AG09319 (cell line): ENCODE measurements at places on chromosomes 16 and 17.

- DNase-seq: no peak
These were observed 30.5 kb upstream of the PLCG2 start for GRCh38 chr16:81748476-81749198.

DNA sequence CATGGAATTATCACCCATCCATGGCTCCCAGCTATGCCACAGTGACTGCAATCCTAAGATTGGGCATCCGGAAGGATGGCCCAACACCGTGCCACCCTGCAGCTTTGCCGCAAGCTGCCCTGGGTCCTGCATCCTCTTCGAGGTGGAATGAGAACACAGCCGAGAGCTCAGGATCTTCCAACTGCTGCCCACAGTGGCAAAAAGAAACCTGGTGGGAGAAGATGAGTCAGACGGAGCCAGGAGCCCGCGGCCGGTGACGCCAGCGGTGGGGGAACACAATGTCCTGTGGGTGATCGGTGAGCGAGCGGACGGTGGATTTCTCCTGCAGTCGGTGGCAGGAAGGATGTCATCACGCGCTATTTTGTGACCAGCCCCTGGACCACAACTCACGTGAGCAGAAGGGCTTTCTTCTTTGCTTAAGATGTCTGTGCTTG, 20.1 kb downstream of the CD7 start:
- DNase-seq: no peak

DNA sequence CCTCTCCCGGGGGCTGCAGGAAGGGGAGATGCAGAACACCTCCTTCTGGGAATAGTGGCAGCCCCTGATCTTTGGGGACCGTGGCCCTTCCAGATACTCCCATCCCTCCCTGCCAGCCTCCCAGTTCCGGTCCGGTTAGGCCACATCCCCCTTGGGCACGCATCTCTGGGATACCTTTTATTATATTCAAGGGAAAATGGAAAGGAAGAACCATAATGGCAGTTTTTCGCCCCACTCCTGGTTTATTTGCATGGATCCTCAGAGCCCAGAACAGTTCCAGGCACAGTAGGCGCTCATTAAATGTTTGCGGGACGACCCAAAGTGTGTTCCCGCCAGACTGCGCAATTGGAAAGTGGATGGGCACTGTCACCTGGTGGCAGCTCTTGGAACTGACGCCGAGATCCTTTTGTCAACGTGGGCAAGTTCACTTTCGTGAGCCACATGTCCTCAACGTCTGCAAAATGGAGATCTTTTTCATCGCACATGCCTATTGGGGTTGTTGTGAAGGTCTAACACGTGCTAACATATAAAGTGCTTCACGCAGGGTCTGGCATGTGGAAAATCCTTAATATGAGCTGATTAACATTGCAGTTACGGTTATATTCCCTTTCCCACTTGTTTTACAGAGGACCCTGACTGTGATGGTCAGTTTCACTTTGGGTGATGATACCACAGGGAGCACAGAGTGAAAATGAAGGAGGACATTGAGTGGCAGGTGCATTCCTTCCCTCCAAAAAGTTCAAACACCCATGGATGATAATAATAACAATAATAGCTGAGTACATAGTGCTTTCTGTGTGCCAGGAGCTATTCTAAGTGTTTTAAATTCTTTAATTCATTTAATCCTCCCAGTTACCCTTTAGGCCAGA, 1.7 kb upstream of the GPRC5B start:
- no peak for DNase-seq

DNA sequence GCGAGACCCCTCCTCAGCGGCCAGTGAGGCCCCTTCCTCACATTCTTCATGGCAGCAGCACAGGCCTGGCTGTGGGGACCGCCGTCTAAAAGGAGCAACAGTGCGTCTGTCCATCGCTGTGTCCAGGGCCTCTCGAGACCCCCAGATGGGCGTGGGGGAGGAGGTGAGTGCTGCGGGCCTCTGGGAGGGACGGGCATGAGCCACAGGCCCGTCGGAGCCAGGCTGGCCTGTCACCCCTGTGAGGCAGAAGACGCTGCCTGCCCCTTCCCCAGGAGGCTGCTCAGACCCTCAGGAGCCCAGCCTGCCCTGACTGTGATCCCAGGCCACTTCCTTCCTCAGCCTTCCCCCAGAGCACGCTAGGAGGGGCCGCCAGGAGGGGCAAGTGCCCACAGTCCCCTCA, 2.1 kb upstream of the PYCR1 start:
- no peak for DNase-seq

- DNase-seq: no peak
These were observed 68.0 kb downstream of the ABR start for GRCh38 chr17:1111599-1112443.

DNA sequence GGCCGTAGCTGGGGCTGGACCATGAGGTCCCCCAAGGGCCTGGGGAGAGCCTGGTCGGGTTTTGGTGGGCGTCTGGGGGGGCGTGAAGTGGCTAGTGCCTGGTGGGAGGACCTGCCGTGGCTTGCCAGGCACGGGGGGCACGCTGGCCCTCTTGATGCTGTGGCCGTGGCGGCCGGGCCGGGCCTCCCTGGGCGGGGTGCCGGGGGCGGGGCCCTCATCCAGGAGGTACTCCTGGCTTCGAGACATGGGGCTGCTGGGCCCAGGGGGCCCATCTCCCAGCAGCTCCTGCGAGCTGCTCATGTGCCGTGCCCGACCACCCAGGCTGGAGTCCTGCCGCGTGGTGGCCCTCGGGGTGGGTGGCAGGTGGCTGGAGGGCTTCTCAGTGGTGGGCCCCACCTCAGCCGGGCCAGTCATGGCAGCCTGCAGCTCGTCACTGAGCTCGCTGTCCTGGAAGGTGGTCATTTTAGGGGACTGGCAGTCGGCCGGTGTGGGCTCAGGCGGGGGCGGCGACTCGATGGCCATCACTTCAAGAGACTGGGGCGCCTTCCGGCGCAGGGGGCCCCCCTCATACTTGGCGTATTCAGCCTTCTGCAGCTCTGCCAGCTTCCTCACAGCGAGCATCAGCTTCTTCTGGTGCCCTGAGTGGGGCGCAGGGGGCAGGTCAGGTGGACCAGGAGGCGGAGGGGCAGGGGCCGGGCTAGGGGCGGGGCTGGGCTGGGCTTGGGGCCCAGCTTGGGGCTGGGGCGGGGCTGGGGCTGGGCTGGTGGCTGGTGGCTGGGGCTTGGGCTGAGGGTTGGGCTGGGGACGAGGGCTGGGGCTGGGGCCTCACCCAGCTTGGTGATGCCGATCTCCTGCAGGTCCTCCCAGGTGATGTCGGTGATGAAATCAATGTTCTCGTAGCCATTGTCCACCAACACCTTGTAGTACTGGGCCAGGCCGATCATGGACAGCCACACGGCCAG, 15.2 kb downstream of the CASKIN1 start:
- DNase-seq: no peak

GRCh38 chr17:75313941-75314551, 24.8 kb upstream of the SLC25A19 start:
- no peak for DNase-seq

- DNase-seq: no peak
These were observed 834 bp upstream of the TXNDC11 start for GRCh38 chr16:11743308-11744074.

DNA sequence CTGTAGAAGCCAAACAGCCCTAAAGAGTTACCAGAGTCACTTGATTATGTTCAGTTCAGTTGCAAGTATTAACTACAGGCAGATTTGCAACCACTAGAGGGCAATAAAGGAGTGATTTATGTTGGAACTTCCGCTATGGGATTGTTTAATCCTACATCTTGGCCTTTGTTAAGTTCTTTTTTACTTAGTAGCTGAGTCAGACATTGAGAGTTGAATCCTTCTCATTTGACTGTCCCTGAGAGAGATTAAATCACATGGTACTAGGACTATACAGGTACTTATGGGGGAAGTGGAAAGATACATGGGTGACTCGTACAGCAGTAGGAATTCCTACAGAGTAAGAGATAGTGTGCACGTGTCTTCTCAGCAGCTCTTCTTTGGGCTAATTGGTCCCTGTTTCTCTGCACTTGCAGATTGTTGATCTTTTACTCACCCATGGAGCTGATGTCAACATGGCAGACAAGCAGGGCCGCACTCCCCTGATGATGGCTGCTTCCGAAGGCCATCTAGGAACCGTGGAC, 40.3 kb downstream of the CYB561 start:
- DNase-seq: peak; percentile 41

- DNase-seq: no peak
These were observed 424 bp downstream of the MON1B start for GRCh38 chr16:77191259-77191969.

DNA sequence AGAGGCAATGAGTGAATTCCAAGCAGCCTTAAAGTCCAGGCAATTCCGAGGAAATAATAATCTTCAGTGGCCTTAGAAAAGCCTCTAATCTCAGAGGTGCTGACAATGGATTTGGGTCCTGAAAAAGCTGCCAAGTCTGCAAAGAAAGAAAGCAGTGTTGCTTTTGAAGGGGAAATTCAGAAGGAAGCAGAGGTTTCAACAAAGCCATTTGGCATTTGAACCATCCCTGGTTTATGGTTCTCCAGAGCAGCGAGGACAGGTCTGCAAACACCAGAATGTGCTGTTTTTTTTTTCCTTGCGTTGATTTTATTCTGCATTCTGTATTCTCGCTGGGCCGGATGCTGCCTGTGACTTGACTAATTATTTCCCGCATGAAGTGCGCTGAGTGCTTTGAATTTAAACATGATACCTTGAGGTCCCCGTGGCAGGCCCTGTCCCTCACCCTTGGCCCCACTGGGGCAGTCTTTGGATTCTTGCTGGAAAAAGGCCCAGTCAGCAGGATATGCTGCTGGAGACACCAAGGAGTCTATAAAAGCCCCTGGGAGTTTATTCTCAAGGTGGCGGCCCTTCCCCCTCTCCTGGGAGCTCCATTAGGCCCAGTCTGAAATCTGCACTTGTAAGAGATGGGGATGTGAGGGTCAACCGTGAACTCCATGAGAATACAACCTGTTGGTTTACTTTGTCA, 338.3 kb downstream of the HAPSTR1 start:
- no peak for DNase-seq

DNA sequence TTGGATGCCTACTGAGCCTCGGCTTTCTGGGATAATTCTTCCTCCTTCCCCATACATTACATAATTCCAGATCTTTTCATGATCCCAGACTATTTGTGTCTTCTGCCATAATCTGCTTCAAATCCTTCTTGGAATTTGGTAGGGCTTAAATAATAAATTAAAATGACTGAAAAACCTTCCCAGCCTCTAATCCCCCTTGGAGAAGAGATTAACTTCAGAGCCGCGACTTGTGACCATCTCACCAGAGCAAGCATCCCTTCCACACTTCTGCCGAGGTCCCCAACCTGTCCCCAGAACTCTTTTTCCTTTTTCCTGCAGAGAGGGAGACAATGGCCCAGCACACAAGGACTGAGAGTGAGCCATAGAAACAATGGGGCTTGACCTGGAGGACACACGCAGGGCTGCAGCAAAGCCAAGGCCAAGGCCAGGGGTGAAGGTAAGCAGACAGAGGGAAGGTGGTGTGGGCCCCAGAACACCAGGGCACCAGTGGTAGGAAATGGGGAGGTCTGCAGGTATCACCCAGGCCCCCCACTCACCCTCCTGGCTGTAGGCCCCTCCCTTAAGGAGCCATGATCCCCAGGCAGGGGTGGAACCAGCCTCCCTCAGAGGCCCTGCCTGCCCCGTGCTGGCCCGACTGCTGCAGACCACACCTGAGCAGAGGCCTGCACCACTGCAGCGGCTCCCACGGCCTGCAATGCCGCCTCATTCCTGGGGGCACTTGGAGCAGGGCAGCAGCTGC, 9.6 kb upstream of the BCAR1 start:
- DNase-seq: no peak

DNA sequence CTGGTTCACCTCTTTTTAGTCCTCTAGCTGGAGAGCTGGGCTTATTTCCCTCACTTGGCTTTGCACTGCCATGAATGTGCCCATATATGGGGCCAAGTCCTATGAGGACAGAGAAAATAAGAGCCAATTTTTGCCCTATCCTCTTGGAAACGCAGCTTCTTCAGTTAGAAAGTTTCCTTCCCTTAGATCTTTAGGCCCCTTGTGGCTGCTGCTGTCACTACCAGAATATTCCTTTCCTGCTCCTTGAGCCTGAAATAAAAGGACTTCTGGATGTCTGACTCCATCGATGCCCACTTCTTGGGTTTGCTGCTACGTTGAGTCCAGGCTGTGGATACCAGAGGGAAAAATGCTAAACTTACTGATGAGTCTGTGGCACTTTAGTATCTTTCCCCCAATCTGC, 487.1 kb downstream of the GRIN2A start:
- no peak for DNase-seq

GRCh38 chr16:56897026-56897799, 32.2 kb downstream of the SLC12A3 start:
- no peak for DNase-seq

DNA sequence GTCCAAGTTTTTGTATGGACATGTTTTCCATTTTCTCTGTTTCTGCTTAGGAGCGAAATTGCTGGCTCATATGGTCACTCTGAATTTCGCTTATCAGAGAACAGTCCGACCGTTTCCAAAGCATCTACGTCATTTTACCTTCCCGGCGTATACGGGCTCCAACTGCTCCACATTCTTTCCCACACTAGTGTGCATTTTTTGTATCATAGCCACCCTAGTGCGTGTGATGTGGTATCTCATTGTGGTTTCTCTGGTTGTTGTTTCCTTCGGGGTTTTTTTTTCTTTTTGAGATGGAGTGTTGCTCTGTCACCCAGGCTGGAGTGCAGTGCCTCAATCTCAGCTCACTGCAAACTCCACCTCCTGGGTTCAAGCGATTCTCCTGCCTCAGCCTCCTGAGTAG, 31.0 kb upstream of the BHLHA9 start:
- DNase-seq: no peak

DNA sequence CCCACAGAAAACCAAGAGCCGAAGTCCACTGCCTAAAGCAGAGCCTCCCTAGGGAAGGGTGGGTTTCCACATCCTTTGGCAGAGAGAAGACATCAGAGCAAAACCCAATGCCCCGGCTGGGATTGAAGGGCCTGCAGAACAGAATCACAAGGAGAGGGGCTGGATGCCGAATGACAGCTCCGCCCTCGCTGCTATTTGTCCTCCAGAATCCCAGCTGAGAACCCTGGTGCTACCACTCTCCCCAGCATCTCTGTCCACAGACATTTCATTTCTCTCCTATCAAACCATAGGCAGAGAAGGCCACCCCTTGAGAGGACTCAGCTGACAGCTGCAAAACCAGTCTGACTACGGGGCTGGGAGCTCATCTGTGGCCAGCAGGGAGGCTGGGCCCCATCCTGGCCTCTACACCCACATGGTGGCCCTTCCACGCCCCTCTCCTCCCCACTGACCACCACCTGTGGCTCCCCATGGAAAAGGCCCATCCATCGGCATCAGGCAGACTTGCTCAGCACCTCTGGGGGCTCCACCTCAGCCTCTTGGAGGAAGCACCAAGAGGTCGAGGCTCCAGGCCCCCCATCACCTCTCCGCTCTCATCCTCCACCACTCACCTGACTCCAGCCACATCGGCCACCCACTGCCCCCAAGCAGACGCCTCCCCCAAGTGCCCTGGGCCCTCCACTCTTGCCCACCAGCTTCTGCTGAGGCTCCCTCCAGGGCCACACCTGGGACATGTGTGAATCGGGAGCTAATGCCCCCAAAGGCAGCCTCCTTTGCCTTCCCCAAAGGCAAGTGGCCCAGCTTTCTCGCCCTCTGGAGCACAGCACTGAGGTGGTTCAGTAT, 288.5 kb downstream of the C16orf95 start:
- no peak for DNase-seq

GRCh38 chr17:37772982-37773381, 28.1 kb upstream of the HNF1B start:
- DNase-seq: no peak
